NCI-H748 treated with DMSO at 0.1 percent for 48 hours (cell line): ENCODE measurements at places on chromosomes 2 and 18.

DNA sequence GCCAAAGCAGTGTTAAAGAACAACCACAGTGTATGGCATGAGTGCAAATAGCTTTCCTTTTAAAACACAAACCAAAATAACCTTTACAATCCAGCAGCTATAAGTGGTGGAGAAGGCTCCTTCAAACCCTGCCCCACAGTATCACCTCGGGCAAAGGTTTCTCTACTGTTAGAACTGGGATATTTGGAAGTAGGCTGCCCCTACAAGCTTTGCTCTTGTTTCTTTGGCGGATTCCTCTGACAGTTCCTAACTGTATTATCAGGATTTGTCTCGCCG lies 214.8 kb downstream of the ZNF521 start:
- DNase-seq, result no peak

- DNase-seq, result no peak
Observed at GRCh38 chr2:71773218-71773617, 319.9 kb downstream of the DYSF start.

DNA sequence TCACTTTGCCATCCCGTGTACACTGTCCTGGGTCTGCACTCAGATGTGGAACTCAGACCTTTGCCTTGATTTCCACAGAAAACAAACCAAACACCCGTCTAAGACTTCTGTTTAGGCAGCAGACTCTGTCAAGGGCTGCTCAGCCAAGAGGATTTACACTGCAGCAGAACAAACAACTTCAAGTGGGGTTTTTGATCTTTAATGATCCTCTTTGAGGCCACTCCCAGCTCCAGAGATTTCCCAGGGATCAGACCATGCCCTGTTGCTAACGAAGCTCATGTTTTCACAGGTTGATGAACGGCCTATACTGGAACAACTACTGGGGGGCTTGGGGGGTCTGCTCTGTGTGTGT lies 52.5 kb upstream of the LGALSL start:
- no peak for DNase-seq

DNA sequence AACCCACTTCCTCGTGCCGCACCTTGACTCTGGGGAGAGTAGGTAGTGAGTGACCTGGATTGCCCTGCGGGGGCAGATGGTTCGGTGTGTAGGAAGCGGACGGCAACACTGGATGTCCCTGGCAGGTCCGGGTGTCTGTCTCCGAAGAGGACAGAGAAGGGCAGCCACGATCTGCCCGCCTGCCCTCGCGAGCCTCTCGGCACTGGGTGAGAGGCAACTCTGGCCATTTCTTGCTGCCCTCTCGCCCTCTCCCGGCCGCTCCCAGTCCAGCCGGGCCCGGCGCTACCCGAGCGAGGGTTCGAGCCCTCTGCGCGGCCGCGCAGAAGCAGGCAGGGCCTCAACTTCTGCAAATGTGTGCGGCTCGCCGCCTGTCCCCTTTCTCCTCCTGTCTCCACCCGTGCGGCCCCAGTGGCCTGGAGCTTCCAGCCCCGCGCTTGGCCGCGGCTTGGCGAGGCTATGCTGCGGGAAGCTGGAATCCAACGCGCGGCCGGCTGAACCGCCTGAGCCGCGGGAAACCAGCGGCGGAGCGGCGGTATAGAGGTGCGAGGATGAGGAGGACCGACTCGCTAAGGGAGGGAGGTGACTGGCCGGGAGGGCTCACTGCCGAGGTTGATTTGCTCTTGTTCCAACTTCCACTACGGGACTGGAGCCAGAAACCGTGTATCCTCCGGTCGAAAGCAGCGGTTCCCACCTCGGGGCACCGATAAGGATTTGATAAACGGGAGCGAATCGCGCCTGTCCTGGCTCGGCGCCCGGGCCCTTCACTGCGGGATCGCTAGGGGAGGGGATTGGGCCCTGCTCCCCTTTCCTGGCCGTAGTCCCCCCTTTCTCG lies 1.5 kb downstream of the EPAS1 start:
- DNase-seq, result no peak

DNA sequence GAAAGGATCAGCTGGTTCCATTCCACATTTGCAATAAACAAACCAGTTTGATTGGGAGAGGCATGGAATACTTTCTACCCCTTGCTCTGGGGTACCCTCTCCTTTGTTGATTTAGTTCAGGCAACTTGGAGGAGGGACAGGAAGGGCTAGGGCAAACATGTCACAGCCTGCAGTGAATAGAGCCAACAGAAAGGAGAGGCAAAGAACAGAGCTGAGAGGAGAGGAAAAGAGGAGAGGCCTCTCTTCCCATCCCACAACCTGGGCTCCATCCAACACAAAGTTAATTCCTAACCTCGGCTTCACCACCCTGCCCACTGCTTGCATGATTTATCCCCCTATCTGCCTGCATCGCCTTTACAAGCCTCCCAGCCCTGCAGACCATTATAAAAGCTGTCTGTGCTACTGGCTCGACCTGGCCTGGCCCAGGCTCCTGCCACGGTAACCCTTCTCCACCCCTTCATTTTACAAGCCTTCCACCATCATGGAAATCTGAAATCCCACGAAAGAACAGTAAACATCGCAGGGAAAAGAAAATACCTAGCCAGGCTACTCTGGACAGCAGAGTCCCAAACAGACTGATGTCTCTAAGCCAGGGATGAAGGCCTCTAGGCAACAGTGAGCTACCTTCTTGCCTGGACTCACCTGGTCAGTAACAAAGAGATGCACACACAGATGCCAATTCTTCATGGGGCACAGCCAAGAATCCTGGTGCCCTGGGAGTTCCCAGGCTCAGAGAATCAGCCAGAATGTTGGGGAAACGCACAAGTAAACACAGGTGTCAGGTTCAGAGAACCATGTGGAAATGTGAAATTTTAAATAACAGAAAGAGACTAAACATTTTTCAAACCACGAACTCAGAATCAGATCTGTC lies 43.6 kb downstream of the NHEJ1 start:
- DNase-seq, result no peak

- no peak for DNase-seq
Observed at GRCh38 chr18:5717256-5717655, 173.5 kb upstream of the EPB41L3 start.

DNA sequence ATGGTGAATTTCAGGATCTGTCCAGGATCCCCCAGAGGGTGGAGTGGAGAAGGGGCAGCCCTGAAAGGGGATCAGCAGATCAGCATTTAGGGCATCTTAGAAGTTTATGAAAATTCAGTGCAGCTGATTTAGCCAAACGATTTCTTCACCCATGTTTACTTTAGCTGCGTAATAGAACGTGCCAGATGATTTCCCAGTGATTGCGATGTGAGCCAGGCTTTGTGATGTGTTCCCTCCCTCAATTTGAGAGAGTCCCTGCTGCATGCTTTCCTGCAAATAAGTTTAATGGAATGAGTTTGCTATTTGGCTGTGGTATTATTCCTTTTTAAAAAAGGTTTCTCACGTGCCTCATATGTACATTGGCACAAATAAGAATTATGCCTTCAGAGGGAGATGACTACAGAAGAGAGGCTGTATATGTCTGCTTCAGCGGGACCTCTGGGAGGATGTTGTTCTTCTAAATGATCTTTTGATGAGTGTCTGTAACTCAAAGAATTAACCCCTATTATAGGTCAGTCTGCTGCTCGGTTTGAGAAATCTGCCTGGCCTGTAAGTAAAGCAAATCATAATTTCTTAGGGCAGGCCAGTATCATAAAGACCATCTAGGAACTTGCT lies 111.9 kb downstream of the MRO start:
- peak; percentile 52 for DNase-seq

- no peak for DNase-seq
Observed at GRCh38 chr2:35033748-35034147, 1321.8 kb upstream of the CRIM1 start.

DNA sequence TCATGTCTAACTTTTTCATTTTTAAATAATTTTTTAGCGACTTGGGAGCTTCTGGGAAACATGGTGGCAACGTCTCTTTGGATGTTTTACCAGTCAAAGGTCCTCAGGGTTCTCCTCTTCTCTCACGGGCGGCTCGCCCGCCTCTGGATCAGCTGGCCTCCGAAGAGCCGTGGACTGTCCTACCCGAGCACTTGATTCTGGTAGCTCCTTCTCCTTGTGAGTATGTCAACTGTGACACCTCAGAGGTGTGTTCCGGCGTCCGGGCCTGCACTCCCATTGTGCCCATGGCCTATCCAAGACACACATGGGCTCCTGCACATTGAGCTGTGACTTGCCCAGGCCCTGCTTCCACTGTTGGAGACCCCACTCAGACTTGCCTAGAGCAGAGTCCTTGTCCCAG lies 104.3 kb downstream of the CEP192 start:
- no peak for DNase-seq

GRCh38 chr18:31573051-31573450 lies 18.6 kb upstream of the TTR start:
- DNase-seq, result no peak

GRCh38 chr2:63818271-63818670 lies 23.4 kb upstream of the UGP2 start:
- no peak for DNase-seq

DNA sequence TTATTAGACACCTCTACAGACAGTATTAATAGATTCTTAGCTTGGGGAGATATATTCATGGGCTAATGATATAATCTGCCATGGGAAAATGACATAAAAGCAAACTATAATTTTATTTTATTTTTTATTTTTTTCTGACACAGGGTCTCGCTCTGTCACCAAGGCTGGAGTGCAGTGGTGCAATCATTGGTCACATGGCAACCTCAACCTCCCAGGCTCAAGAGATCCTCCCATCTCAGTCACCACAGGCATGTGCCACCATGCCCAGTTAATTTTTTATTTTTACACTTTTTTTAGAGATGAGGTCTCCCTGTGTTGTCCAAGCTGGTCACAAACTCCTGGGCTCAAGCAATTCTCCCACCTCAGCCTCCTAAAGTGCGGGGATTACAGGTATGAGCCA lies 39.3 kb downstream of the RTN4 start:
- DNase-seq, result no peak

DNA sequence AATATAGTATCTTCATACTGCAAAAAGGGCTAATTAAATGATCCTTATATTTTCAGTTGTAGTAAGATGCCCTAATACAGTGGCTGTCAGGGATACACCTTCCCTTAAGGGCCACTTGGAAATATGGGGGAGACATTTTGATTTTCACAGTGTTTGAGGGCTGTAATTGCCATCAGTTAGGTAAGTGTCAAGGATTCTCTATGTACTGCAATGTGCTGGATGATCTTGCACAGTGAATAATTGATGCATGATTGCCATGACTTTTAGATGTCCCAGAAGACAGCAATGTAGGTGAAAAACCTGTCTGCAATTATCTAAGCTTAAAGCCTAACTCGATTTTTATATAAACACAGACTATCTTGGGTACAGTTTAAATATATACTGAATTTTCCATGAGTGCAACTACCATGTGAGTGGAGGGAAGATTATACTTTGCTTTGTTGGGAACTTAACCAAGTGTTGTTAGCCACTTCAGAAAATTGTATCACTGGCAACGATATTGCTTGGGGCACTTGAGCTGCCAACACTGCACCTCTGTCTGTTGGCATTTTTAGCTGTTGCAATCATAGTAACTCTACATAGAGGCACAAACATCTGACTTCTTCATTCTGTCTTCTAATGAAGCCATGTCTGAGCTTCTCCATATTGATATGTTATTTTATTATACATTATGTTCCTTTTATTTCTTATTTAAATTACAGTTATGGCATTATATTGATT lies 45.2 kb downstream of the MAIP1 start:
- no peak for DNase-seq

DNA sequence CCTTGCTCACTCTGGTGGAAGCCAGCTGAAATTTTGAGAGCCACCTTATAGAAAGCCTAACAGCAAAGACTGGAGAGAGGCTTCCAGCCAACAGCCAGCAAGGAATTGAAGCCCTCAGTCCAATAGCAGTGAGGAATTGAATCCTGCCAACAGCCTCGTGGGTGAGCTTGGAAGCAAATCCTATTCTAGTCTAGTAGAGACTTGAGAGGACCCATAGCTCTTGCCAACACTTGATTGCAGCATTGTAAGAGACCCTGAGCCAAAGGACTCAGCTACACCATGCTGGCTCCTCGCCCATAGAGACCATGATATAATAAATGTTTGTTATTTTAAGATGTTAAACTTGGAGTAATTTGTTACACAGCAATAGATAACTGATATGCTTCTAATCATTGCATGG lies 403.0 kb upstream of the TNP1 start:
- no peak for DNase-seq

GRCh38 chr2:236777408-236777807 lies 207.8 kb downstream of the ACKR3 start:
- DNase-seq, result no peak

DNA sequence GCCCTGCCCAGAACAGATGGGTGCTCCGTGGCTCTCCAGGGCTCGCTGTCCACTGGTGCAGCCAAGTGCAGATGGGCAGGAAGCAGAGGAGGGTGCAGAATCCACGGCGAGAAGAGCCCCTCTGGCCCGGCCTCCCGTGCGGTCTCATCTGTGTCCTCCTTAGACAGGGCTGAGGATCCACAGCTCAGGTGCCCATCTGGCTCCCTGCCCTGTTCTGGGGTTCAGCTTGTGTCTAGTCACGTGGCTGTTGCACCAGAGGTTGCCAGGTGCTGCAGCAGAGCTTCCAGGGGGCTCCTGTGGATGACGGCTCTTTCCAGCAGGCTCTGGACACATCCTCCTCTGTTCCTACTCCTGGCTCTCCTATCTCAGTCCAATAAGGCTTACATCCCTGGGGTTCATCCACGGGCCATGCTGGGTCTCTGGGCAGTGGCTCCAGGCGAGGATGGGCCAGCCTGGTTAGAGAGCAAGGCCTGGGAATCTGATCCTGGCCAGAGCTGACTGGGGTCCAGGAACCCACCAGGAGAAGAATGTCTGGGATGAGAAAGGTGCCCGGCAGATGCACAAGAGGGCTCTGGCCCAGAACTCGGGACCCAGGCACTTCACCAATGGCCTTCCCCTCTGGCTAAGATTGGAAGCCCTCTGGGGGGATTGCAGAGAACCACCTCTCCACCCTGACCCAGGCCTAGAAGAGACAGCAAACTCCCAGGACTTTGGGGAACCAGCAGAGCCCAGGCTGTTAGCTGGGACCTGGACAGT lies 116.3 kb upstream of the ID2 start:
- DNase-seq, result no peak

DNA sequence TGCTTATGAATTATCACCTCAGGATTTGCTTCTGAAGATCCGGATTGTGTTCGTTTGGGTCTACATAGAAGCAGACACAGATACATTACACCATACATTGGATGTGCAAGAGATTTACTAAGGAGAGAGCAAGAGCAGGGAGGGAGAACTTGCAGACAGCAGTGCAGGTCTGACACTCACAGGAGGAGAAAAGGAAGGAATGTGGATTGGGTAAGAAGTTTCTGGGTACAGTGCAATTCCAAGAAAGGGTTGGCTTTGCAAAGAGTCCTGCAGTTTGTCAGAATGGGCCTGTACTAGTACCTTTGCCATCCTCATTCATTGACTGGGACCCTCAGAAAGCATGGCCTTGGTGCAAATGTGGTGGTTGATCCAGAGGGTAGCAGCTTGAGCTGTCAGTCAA lies 4.8 kb upstream of the THOC1 start:
- no peak for DNase-seq

- no peak for DNase-seq
Observed at GRCh38 chr2:231791107-231791506, 4.9 kb downstream of the COPS7B start.

DNA sequence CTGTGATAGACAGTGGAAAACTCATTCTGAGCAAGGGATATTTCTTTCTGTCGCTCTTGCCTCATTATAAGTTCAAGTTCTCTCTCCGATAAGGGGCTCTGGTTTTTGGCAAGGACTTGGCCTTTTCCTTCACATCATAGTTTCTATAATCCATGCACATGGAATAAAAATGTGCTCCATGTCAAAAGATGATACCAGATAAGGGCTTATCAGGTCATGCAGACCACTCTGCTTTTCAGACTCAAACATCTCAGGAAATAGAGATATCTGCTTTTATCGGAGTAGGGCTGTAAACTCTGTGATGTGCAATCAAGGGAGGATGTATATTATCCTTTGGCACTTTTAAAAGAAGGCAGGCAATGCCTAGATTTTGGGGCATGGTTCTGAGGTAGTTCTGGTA lies 45.0 kb upstream of the DARS1 start:
- DNase-seq, result no peak
